HAP-1 (cell line): ENCODE measurements at places on chromosomes 2 and 18.

- DNase-seq: no peak
Observed at GRCh38 chr2:22518641-22519040, 866.3 kb upstream of the KLHL29 start.

DNA sequence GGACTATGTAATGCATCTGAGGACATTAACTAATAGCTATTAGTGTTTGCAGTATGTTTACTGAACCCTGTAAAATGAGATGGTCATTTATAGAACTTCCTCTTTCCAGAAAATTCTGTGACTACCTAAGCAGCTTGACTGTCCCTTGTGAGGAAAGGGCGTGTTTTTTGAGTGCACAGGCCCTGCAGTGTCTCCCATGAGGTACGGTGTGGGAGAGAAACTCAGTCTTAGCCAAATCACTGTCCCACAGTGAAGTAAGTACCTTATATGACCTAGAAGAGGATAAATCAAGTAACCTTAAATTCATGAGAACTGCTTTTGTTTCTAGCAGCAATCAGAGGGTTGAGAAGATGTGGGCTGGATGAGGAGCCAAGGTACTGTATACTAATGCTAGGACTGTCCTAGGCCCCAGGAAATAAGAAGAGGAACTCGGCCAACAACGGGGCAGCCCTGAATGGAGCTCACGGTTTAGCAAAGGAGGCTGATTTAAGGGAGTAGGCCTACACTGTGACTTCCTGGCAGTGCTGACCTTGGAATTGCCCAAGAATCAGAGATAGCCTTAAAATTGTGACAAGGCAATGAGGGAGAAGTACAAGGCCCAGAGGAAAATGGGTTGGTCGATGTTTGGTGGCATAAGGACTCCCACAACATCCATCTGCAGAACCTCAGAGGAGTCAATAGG lies 103.5 kb upstream of the CTAGE1 start:
- DNase-seq: no peak

DNA sequence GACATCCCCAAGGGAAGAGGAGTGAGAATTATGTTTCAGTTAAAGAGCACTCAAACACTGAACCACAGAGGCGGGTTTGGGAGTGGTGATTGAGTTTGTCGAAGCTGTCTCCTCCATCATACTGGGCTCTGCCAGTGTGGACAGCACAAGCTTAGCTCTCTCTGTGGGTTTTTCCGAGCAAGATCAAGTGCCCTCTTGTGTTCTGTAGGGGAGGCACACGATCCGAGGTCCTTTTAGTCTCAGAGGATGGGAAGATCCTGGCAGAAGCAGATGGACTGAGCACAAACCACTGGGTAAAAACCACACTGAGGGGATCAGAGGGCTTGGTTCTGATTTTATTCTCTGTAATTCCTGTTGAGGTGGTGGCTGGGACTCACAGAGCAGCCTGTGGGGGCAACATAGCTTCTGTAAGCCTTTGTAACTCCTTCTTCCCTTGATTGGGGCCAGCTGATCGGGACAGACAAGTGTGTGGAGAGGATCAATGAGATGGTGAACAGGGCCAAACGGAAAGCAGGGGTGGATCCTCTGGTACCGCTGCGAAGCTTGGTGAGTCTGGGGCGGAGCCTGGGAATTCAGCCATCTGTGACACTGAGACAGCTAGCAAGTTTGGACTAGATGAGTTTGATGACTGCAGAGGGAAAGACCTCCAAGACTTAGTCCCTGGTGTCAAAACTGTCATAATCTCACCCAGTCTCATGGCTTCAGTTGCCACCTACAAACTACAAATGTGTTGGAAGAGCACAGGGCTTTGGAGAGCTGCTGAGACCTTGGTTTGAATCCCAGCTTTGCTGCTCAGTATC lies 2.0 kb downstream of the NAGK start:
- no peak for DNase-seq

- DNase-seq: no peak
Observed at GRCh38 chr2:145657265-145657664, 1137.3 kb upstream of the ZEB2 start.

DNA sequence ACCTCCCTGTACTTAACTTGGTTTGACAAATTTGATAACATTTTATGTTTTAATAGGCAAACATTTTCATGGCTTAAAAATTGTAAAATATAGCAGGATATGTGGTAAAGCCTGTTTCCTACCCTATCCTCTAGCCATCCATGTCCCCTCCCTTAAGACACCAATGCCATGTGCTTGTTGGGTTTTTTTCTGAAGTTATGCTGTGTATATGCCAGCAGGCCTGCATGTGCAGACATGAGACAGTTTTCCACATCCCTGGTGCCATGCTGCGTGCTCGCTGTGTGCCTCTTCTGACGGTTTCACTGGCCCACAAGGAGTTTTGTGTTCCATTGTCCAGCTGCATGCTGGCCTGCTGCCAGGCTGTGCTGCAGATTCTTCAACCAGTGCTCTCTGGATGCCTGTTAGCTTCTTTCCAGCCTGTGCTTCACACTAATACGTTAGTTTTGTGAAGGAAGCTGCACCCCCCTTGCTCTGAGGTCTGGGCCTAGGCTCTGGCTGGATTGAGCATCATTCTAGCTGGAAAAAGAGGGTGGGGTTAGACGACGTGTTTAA lies 16.9 kb downstream of the INPP4A start:
- DNase-seq: no peak

- no peak for DNase-seq
Observed at GRCh38 chr18:77069482-77069881, 63.1 kb downstream of the MBP start.

DNA sequence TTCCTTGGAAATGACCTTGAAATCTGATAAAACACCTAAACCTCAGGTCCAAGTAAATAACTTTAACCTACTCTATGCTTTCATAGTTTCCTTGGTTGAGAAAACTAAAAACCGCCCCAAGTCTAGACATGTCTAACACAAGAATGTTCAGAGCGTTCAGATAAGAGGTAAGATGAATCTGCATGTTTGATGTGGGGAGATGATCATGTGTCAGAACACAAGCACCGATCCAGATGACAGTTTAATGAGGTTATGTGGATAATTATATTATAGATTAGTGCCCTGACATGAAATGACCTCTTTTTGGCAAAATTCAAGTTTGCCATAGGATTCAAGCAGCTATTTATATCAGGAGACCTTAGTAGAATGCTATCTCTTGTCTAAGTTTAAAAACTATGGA lies 729.8 kb upstream of the SOX11 start:
- DNase-seq: no peak

DNA sequence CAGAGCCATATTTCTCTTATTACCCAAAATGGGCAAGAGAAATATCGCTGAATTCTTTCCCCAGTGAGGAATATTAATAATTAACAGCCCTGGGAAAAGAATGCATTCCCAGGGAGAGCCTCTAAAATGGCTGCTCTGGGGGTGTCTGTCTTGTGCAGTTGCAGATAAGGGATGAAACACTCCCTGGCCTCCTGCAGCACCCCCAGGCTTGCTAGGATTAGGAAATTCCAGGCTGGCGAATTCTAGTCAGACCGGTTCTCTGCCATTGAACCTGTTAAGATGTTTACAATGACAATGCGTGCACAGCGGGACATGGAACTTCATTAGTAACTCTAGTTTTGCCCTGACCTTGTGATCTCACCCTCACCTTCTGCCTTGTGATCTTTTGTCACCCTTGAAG lies 24.5 kb downstream of the MRPL30 start:
- no peak for DNase-seq

DNA sequence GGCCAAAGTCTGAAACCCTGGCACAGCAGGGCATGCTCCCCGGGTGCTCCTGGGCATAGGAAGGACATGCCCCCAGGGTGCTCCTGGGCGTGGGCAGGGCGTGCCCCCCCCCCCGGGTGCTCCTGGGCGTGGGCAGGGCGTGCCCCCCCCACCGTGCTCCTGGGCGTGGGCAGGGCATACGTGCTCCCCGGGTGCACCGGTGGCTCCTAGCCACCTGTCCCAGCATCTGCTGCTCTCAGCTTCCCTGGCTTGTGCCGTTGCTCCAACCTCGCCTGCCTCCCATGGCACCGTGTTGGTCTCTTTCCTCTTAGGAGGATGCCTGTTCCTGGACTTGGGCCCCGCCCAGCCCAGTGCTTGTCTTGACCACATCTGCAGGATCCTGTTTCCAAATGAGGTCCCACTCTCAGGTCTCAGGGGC lies 95.6 kb upstream of the CTDP1 start:
- DNase-seq: no peak

GRCh38 chr2:238059505-238059904 lies 1.3 kb upstream of the SCLY start:
- no peak for DNase-seq

DNA sequence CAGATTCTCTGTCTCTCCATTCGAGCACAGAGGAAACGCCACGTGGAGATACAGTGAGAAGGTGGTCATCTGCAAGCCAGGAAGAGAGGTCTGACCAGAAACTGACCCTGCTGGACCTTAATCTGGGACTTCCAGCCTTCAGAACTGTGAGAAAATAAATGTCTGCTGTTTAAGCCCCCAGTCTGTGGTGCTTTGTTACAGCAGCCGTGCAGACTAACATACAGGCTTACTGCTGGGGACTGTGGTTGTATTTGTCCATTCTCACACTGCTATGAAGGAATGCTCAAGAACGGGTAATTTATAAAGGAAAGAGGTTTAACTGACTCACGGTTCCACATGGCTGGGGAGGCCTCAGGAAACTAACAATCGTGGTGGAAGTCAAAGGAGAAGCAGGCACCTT lies 432.7 kb downstream of the IRS1 start:
- no peak for DNase-seq

- no peak for DNase-seq
Observed at GRCh38 chr2:186339716-186340115, 146.3 kb upstream of the ZC3H15 start.

GRCh38 chr18:23387265-23387664 lies 65.8 kb upstream of the RIOK3 start:
- DNase-seq: peak; percentile 23

- no peak for DNase-seq
Observed at GRCh38 chr2:126838716-126838985, 60.0 kb upstream of the TEX51 start.

DNA sequence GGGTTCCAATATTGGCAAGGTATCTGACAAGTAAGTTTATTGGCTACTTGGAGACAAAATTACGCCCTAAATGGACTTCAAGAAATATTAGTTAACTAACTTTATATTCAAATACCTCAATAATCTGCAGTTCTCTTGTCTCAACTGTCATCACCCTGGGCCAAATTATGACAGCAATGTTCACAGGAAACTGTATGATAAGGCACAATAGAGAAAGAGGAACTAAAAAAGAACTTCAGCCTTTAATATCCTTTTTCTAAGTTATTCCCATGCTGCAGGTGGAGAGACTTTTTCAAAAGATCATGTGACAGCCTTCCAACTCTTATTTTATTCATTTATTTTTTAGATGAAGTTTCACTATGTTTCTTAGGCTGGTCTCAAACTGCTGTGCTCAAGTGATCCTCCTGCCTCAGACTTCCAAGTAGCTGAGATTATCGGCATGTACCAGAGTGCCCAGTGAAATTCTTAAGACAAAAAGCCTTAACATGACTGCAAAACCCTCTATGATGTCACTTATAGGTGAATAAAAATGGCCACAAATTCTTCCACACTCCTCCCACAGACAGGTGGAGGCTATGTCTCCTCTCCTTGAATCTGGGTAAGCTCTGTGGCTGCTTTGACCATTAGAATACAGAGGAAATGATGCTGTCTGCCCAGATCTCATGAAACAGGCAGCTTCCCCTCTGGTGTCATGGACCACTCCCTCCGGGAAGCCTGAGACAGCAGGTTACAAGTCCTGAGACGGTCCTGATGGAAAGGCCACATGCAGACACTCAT lies 211.0 kb downstream of the TGIF1 start:
- DNase-seq: no peak

GRCh38 chr2:3620834-3621233 lies 25.9 kb downstream of the COLEC11 start:
- DNase-seq: no peak

- no peak for DNase-seq
Observed at GRCh38 chr2:47554311-47554905, 151.5 kb downstream of the MSH2 start.

DNA sequence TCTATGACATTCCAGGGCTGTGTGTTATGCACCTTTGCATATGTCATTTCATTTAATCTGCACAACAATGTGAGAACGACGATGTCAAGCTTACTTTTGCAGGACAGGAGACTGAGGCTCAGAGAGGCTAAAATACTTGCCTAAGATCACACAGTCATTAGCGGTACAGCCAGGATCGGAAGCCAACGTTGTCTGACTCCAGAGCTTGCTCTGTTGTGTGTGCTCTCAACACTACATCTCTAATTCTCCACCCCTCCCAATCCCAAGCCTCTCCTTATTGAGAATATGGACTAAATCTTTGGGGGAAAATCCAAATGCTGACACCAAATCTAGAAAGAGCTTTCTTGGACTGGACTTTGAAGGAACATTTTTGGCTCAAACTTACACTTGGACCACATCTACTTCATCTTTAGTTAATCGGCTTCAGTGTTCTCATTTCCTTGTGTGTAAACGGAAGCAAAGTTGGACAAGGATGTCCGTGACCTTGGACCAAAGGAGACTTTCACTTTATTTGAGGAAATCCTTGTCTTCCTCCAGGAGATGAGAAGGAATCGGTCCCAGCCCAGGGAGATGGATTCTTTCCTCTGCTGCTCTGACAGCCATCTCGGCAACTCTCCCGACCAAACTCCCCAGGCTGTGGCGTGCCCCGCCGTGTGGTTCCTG lies 242.4 kb downstream of the LPIN1 start:
- DNase-seq: no peak

DNA sequence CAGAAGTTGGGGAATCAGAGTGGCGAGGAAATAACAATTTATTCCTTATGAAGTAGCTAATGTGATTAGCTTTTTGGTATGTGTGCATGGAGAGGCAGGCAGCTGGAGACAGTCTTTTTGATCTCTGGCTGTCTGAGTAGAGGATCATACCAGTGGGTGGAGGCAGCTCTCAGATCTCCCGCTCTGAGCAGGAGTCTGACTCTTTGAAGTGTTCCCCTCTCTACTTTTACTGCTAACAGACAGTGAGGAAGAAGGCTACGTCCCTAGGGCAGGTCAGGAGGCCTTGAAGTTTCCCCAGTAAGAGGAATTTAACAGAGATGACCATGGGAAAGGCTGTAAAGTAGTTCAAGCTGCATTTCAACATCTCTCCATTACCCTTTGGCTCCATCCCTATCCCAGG lies 111.9 kb upstream of the REG3A start:
- no peak for DNase-seq

- DNase-seq: no peak
Observed at GRCh38 chr2:156319811-156320485, 12.6 kb downstream of the NR4A2 start.
